ENCODE measurements at places on chromosomes 4 and X.

DNA sequence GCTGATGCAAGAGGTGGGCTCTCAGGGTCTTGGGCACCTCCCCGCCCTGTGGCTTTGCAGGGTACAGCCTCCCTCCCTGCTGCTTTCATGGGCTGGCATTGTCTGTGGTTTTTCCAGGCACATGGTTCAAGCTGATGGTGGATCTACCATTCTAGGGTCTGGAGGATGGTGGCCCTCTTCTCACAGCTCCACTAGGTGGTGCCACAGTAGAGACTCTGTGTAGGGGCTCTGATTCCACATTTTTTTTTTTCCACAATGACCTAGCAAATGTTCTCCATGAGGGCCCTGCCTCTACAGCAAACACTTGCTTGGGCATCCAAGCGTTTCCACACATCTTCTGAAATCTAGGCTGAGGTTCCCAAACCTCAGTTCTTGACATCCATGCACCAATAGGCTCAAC, 657.9 kb upstream of the CT83 start:
- no peak for DNase-seq

- DNase-seq, result no peak
Measured at GRCh38 chrX:108000751-108001150, 18.6 kb upstream of the TEX13B start.

DNA sequence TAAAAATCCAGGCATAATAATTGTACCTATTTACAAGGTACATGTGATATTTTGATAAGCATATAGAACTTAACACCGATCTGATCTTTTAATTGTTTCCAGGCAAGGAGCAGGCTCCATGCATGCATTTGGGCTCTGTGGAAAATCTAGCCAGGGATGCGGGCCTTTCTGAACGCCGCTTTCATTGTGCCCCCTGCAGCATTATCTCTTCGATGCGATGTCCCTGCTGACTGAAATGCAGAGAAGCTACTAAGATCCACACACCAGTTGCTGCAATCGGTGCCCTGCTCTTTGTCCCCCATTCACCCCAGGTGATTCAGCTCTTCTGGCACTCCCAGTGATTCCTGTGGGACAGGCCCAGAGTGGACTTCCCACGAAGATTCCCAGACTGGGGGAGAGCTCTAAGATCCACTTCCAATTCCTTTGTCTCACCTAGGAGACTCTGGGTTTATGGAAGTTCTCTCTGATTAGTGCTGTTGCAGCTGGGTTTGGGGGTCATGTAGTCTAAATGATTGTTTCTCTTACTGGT, 254.3 kb upstream of the AGA start:
- no peak for DNase-seq

DNA sequence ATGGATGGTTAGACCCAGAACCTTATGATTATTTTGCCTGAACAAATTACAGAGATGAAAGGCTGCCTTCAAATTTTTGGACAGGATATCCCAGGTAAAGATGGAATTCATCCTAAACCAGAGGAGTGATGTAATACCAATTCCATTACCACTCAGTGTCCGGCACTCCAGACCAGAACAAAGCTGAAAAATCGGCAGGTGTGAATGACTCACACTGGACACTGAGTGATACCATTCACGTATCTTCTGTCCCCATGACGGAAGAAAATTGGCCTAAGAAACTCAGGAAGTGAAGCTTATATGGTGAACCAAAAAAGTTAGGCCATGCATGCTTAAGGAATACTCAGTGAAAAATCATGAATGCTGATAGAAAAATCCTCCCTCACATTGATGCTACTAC, 34.5 kb downstream of the PALLD start:
- no peak for DNase-seq

GRCh38 chr4:182593864-182594263, 323.3 kb downstream of the DCTD start:
- no peak for DNase-seq

GRCh38 chrX:148156986-148157385, 175.8 kb downstream of the FMR1NB start:
- DNase-seq, result no peak

DNA sequence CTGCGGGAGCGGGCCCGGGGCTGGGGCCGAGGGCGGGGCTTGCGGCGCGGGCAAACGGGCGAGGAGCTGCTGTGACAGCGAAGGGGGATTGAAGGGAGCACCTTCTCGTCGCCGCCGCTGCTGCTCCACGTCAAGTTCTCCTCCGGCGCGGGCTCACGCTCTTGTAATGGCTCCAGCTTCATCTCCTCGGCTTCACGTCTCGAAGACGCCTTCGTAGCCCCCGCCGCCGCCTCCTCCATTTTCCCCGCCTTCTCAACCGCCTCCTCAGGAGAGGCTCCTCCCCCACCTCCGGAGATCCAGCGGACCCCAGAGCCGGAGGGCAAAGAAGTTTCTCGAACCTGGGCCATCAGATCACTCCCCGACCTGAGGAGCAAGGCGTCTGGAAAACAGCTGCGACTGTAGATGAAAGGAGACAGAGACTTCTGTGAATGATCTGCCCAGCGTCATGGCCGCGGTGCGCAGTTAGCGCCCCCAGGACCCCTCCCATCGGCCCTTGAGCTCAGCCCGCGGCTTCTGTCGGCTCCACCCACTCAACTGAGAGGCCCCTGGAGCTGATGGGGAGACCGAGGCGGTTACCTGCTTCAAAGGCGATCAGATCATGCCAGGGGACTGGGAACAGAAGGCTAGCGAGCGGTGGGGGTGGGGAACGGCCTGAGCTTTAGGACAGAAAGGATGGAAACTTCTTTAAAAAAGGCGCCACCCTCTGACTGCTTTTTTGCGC, 895 bp downstream of the USP51 start:
- peak; percentile 82 for DNase-seq

DNA sequence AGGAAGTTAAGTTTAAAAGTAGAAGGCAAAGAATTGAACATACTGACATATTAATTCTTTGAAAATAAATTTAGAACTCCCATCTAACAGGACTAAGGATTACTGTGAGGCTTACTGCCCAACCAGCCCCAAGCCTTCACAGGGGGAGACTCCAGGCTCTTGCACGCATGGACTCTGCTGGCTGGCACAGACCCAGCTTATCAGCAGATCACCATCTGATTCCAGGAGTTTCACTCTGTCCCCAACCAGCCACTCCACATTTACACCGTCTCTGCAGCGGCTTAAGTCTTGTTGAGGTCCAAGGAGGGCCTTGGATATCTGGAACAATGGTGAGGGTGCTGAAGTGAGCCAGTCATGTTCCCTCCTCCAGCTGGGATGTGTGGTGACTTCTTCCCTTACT, 16.4 kb upstream of the OTUD4 start:
- no peak for DNase-seq

DNA sequence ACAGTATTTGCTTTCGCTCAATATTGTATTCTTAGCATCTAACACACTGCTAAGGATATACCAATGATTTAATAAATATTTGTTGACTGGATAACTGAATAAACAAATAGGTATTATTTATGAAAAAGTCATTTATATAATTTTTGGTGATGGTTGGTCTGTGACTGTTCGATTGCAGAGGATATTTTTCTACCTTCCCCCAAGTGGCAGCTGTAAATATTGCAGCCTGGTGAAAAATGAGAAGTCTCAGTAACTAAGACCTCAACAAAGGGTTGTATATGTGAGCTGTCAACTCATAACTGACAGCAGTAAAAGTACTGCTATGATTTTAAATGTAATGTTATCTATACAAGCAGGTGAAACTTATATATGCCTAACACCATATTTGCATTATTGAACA, 36.0 kb downstream of the HTR2C start:
- DNase-seq, result no peak

DNA sequence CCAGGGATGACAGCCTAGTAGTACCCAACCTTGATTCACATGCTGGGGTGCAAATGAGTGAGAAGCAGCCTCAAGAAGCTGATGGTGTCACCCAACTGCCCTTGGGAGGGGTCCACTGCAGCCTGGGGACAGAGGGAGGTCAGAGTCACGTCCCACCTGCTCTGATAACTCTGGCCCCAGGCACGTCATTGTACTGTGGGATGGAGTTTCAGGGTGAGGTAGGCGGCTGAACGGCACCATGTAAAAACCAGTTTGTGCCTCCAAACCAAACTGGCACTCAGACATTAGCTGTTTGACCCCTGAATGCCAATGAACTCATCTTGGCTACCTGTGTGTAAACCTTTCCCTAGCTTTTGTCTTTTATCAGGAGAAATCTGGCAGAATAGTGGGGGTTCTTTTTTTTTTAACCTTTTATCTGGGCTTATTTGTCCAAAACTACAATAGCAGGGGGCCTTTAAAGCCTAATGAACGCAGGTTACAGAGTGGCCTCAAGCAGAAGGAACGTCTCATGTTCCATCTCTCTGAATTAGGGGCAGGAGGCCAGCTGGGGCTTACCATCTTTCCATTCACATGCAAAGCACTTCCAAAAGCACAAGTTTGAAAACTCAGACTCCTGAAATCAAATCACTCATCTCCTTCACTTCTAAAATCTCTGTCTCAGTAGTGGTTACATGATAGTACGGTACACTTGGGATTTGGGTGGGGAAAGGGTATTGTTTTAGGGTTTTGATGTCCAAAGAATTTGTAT, 89.4 kb downstream of the IRF2 start:
- peak; percentile 67 for DNase-seq

DNA sequence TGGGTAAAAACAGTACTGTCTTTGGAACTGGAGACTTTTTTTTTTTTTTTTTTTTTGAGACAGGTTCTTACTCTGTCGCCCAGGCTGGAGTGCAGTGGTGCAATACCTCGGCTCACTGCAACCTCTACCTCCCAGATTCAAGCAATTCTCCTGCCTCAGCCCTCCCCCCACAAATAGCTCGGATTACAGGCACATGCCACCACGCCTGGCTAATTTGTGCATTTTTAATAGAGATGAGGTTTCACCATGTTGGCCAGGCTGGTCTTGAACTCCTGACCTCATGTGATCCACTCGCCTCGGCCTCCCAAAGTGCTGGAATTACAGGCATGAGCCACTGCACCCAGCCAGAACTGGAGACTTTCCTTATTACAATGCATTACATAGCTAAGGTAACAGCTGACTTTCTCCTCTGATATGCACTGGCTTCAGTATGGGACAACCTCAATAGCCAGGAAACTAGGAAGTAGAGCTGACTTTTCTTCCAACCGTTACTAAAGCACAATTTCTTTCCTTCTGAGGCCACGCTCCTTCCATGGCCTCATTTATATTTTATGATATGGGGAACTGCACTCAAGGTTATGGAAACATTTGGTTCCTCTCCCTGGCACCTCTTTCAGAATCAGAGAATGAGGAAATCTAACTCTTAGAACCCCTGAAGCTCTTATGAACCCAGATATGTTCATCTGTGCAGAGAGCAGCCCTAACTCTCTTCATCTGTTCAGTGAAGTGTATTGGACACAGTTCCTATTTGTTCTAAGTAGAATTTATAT, 53.5 kb upstream of the FAM9B start:
- DNase-seq, result no peak

DNA sequence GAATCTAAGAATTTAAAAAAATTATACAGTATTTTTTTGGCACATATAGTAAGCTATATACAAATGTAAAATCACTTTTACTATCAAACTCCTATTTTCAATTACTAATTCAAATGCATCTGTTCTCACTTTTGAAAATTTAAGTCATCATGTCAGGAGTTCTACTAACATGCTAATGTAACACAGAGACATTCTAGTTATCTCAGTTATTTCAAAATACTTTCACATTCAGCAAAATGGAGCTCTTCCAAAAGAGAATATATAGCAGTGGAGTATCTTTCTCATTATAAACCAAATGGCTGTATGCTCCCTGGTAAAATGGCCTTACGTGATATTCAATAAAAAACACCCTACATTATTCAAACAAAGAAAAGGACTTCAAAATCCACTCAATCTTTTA, 42.3 kb downstream of the RFC1 start:
- DNase-seq, result no peak

GRCh38 chrX:115491766-115492165, 69.2 kb upstream of the PLS3 start:
- DNase-seq, result no peak

GRCh38 chr4:20983763-20984575, 283.7 kb downstream of the PACRGL start:
- peak; percentile 44 for DNase-seq

DNA sequence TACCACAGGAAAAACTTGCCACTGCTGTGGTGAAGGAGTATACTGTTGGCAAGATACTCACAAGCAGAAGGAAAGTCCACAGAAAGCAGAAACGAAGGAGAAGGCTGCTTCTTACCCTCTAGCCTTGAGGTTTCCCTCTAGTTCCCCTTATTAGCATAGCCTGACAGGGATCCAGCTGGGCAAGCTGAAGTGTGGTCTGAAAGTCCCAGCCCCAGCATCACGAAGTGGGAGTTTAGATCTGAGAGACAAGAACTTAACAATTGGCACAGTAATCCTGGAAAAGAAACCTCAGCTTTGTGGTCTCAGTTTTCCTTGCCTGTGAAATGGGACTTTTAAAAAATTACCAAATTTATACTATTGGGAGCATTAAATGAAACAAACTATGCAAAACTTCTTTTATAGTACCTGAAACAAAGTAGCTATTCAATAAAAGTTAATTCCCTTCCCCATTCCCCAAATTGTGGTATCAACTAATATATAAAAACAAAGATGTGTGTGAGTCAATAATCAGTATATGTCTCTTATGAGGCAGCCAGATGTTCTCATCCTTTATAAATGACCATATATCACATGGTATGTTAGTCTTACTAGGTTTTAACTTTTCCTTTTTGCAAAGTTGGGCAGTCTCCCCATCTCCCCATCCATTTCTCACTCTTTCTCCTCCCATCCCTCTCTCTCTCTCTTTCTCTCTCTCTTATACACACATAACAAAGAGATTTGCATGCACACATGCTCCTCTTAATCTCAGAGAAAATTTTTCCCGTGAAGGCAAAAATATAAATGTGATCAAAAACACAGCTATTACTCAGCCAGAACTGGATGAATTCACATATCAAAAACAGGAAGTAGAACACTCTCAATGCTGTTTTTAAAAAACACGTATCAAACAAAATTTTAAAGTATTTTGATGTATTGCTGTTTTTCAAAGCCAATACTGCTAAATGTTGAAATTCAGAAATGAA, 57.8 kb downstream of the SCFD2 start:
- no peak for DNase-seq

DNA sequence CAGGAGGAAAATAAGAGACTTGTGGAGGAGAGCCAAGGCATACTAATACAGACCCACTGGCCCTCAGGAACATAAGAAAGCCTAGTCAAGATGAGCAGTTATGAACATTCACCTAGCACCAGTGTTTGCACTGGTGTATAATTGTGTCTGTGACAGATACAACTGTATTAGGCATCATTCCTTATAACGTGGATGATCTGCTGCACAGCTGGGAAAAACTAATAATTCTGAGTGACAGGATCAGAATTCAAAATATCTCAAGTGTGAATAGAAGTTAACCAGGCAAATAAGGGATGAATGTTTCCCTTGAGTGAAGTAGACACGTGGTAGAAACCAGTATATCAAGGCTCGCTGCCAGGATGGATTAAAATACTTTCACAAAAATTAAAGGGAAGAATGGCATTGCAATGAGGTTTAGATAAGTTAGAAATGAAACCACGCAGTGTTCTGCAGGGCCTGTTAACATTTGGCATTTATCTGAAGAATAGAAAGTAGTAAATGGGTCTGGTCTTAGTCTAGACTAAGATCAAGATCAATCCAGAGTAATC, 325.9 kb downstream of the EPHA5 start:
- DNase-seq, result no peak

Data from right hindlimb (tissue), 1 donor.